Nephron progenitor cell (in vitro differentiated cells): ENCODE measurements at places on chromosomes 3 and 15.

GRCh38 chr3:8606701-8607231 is 37.8 kb downstream of the SSUH2 start:
- no peak for DNase-seq

GRCh38 chr3:97990624-97991292 is 18.5 kb upstream of the RIOX2 start:
- DNase-seq: no peak

DNA sequence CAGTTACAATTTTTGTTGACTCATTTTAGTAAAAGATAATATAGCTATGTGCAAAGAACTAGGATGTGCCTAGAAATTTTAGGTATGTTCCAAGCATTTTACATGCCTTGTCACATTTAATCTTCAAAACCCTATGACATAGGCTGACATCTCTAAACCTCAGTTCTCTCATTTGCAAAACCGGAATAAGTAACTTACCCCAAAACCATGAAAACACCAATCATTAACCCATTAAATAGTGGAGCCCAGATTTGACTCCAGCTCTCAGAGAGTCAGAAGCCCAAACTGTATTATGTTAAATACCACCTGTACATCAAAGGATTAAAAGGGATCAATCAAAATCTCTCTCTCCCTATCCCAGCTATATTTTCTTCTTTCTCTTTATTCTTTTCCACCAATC is 36.6 kb downstream of the GSK3B start:
- no peak for DNase-seq

- no peak for DNase-seq
Measured at GRCh38 chr3:128012050-128012449, 40.2 kb upstream of the SEC61A1 start.

DNA sequence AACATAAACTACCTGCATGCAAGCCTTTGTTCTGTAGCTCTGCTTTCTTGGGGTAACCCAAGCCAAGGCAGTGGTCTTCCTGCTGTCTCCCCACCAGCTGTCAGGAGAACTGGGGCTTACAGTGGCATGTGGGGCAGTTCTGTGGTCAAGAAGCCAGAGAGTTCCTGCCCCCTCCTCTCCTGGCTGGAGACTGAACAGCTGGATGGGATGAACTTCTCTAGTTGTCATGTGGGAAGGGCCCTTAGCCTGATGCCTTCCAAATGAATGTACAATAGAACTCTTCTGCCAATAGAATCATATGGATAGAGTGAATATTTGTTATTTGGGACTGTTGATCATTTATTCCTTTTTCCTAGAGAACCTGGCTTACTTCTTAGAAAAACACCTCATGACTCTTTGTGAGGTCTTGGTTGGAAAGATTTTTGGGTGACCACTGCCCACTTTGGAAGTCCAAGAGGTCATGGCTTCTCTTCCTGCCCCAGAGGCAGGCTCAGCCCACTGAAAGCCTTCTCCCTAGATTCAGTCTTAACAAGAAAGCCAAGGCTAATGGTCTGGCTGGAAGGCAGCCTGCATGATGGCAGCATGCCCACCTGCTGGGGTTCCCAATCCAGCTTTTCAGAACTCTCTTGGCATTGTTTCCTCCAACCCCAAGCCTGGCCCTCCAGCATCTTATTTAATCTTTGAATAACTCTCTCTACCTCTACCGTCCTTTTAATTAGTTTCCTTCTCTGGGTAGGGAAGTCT is 462.9 kb upstream of the PROK2 start:
- DNase-seq: no peak

DNA sequence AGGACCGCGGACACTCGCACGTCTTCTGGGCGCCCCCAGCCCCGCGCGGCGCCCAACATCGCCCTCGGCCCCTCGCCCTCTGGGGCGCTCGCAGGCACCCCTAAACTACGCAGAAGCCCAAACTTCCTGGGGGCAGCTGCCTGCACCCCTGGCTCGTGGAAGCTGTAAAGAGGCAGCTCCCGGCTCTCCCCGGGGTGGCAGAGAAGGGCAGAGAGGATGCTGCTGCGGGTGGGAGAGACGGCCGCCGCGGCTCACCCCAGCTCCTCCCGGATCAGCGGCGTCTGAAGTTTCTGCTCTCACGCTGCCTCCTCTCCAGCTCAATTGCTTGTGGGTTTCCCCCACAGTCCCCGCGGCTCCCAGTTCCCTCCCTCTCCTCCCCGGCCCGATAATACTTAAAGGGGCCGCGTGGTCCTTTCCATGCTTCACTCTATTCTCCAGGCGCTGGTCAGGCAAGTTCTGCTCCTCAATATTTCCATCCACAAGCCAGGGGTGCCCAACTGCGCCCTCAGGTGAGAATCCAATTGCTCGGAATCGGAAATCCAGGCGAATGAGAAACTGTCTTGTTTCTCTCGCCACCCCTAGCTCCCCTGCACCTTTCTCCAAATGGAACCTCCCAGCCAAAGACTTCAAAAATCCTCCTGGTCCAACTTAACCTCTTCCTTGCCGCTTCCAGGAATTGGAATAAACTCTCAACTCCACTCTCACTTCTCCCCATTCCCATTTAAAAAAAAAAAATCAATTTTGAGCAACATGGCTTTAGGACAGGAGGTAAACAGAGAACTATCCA is 748.5 kb downstream of the ROBO1 start:
- DNase-seq: peak; percentile 74

GRCh38 chr3:35864871-35865270 is 225.5 kb downstream of the ARPP21 start:
- DNase-seq: no peak
